Activated CD4-positive, alpha-beta T cell treated with anti-CD3 and anti-CD28 coated beads, Interleukin-2, amount 10 ng/mL, durations not matched to agents 24 days and 14 days (primary cell): ENCODE measurements at places on chromosomes 7 and 10.

DNA sequence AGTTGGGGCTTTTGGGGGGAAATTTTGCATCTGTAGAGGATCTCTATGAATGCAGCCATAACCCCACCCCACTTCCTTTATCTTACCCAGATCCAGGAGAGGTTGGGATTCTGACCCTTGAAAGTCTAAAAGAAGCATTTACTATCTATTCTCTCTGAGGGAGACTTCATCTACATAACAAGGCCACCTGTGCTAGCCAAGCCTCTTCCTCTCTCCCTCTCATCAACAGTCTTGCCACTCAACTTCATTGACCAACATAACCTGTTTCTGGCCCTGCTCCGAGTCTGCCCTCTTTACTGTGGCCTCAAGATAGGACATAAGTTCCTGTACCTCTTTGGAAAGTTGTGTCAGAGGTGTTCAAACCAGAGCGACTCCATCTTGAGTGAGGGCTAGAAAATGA lies 19.4 kb downstream of the TUBAL3 start:
- no peak for DNase-seq

DNA sequence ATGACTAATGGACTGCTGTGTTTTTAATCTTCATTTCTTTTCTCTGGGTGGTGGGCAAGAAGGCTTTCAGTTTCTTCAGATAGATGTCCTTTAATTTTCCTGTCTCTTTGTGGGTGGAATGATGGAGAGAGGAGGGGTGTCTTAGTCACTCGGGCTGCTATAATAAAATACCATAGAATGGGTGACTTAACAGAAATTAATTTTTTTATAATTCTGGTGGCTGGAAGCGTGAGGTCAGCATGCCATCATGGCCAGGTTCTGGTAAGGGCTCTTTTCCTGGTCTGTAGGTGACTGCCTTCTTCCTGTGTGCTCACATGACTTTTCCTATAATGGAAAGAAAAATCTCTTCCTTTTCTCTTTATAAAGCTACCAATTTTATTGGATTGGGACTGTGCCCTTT lies 6.3 kb downstream of the RSBN1L start:
- no peak for DNase-seq

DNA sequence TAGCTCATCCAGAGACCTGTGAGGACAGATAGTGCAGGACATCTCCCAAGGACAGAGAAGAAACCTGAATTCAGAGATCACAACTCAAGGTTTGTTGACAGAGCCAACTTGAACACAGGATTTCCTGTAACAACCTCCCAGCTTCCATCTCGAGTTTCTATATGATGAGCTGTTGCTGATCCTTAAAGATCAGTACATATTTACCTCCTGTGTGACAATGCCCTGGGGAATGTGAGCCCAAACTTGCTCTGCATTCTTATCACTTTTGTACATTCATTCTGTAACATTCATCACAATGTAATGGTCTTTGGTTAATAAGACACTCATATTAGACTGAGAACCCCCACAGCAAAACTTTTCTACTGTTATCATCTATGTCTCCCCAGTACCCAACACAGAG lies 468.6 kb downstream of the XPNPEP1 start:
- DNase-seq: no peak

GRCh38 chr7:74029089-74029785 lies 1.3 kb downstream of the ELN start:
- DNase-seq: no peak

GRCh38 chr10:124286621-124287020 lies 132.1 kb downstream of the OAT start:
- DNase-seq: no peak

GRCh38 chr10:124025660-124026588 lies 67.5 kb downstream of the CHST15 start:
- DNase-seq: no peak

DNA sequence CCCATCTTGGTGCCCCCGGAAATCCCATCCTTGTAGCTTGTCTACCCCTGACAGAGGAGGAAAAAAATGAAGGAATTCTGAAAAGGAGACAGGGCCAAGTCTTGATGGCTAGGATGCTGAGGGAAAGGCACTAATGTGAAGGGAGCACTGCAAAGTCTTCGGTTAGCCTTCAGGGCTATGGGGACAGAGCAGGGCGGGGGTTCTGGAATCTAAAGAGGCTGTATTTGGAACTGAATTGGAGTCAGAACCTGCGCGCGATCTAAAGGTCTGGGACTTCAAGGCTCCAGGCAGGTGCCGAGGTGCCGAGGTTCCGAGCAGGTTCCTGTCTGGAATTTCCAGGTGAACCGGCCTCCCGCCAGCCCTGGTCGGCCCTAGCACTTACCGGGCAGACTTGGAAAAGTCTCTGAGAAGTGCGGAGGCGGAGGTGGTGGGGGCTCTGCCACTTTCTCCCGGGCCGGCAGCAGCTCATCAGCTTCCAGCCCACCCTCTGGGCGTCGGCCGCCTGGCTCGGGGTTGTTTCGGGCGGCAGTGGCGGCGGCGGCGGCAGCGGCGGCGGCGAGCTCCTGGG lies 781 bp downstream of the GBX1 start:
- no peak for DNase-seq

DNA sequence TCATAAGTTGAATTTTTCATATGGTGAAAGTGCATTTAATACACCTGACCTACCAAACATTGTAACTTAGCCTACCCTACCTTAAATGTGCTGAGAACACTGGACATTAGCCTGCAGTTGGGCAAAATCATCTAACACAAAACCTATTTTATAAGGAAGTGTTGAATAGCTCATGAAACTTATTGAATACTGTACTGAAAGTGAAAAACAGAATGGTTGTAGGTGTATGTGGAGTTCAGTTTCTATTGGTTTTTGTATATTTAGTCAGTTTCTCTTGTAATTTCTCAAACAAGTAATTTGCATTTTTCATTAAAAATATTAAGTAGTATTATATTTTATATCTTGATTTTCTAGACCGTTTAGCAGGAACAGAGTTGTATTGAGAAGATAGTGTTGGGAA lies 15.3 kb downstream of the CCDC7 start:
- DNase-seq: no peak

- DNase-seq: no peak
Measured at GRCh38 chr10:123103944-123104343, 31.8 kb upstream of the HMX3 start.

DNA sequence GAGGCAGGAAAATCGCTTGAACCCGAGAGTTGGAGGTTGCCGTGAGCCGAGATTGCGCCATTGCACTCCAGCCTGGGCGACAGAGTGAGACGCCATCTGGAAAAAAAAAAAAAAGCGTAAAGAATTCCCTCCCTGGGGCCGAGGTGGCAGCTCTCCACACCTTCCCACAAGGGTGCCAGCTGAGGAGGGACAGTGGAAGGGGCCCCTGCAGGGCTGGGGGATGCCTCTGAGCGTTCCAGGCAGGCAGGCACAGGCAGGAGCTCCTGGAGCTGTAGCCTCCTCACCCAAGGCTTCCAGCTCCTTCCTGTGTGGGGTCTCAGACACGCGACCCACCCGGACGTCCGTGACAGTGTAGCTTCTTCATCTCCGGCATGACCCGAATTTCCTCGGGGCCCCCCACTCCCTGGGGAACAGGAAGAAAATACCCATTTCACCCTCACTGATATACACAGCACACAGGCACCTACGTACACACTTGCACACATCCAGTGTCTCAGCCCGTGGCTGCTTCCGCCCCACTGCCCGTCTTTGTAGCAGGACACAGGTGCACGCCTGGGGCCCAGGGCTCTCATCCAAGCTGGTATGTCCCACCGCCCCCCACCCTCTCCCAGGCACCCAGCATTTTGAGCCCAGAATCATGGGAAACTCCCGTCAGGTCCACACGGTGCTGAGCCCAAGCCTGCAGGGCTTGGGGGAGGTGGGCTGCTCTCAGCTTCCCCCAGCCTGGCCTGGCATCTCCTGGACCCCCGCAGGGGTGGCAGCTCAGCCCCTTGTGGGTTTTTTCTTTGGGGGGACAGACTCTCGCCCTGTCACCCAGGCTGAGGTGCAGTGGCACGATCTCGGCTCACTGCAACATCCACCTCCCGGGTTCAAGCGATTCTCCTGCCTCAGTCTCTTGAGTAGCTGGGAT lies 25.7 kb downstream of the GRIFIN start:
- no peak for DNase-seq

GRCh38 chr7:34131371-34131770 lies 226.0 kb downstream of the BMPER start:
- no peak for DNase-seq

GRCh38 chr10:14601872-14602725 lies 172.6 kb downstream of the FAM107B start:
- peak; percentile 85 for DNase-seq

DNA sequence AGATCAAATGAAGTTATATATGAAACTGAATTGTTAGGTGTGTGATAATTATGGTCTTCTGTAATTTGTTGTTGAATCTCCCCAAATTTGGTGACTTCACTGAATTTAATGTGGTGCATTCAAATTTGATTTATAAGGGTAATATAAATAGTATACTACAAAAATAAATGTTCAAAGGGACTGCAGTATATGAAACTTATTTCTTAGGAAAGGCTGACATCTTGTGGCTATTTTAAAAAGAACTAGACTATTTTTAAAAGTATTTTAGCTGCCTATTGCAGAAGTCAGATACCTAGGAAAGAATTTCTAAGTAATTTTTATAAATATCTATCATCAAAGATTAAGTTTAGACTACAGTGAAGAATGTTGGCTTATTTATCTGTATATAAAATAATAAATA lies 36.6 kb downstream of the ATRNL1 start:
- DNase-seq: no peak

- no peak for DNase-seq
Measured at GRCh38 chr10:74034301-74034700, 36.4 kb downstream of the VCL start.

GRCh38 chr7:10727636-10728035 lies 246.0 kb upstream of the PHF14 start:
- no peak for DNase-seq

DNA sequence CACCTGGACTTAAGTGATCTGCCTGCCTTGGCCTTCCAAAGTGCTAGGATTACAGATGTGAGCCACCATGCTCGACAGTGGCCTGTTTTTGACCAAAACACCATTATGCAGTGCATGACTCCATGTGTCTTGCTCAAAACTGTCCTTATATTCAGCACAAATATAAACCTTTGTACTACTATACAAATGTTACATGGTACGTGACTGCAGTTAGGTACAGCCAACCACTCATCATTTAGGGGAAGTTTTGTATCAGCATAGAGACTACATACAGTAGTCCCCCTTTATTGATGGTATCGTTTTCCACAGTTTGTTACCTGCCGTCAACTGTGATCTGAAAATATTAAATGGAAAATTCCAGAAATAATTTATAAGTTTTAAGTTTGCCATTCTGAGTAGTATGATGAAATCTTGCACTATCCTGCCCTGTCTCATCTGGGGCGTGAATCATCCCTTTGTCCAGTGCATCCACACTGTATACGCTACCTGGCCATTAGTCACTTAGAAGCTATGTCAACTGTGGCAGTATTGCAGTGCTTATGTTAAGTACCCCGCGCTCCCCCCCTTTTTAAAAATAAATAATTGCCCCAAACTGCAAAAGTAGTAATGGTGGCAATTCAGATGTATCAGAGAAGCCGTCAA lies 23.3 kb upstream of the ZNF282 start:
- no peak for DNase-seq

DNA sequence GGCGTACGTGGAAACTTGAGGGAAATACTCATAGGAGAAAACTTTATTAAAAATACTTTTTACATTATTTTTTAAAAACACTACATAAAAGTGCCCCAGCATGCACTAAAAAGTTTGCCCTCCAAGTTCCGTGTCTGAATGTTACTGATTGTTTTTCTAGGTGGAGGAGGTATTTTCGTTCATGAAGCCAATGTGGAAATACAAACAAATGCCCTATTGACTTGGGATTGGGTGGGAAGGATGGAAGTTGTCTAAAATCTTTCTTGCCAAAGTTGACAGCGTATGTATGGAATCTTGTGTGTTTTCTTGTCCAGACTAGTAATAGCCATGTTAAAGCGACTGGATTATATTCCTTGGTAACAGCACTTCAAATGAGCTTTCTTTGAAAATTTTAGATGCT lies 1.2 kb downstream of the PROSER2 start:
- no peak for DNase-seq
